Dermis microvascular lymphatic vessel endothelial cell (primary cell): ENCODE measurements at places on chromosomes 12 and 14.

DNA sequence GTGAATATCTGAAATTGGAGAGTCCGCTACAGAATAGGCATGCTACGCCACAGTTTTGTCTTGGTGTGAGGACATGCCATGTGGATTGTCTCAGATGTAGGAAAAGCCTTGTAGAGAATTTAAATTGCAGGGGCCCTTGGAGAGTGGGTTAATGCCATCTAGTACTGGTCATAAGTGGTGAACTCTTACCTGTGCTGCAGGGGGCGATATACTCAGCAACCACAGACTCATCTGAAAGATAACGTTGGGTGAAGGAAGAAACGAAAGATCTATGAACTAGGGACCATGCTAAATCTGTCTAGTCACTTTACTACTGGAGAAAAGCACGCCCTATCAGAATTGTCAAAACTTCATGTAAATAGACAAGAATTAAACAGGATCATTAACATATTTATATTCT lies 33.7 kb upstream of the A2M start:
- no peak for DNase-seq

- DNase-seq, result peak; percentile 96
These were observed 133.5 kb upstream of the HIF1A start for GRCh38 chr14:61561657-61562276.

DNA sequence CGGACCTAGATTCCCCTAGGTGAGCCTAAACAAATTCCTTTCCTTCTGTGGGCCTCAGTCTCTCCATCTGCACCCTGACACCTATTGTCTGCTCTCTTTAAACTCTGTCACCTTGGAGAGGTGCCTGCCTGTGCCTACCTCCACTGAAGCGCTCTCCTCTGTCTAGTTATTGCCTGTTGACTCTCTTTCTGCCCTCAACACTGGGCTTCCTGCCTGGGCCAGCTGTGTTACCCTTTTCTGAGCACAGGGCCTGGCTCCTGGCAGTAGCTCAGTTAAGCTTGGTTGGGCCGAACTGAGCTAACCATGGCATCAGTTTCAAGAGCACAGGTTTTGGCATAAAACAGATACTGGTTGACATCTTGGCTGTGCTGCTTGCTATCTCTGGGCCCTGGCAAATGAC lies 43.5 kb downstream of the PRMT8 start:
- DNase-seq, result no peak

- no peak for DNase-seq
These were observed 169.0 kb upstream of the RTL1 start for GRCh38 chr14:101072531-101072930.
